ENCODE measurements at places on chromosomes 12 and 14.

GRCh38 chr12:125187148-125187745, 122.0 kb downstream of the AACS start:
- DNase-seq = no peak

DNA sequence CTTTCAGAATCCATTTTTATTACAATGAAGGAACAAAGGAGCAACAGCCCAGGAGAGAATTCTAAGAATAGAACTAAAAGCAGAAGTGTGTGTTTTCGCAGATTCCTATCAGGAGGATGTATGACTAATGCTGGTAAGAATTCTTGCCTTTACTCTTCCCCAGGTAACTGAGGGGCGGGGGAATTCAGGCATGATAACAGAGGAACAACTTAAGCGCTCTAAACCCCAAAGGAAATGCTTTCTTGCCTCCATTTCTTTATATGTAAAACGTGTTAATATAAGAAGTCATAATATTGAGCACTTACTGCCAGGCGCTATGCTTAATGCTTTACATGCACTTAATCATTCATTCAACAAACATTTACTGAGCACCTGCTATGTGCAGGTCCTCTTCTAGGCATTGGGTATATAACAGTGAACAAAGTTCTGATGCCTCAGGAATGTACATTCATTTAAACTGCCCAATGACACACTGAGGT, 4.5 kb downstream of the HCAR1 start:
- DNase-seq = no peak

GRCh38 chr14:82779301-82779700, 1245.6 kb upstream of the SEL1L start:
- no peak for DNase-seq

- DNase-seq = no peak
Observed at GRCh38 chr12:13980538-13981295, 685 bp downstream of the GRIN2B start.

- no peak for DNase-seq
Observed at GRCh38 chr12:114751712-114752111, 67.7 kb upstream of the TBX3 start.

GRCh38 chr14:91396959-91397815, 20.4 kb downstream of the CCDC88C start:
- DNase-seq = peak; percentile 53

GRCh38 chr12:123120452-123121166, 30.3 kb downstream of the PITPNM2 start:
- no peak for DNase-seq

GRCh38 chr12:124030008-124030407, 57.0 kb downstream of the ZNF664 start:
- DNase-seq = no peak

DNA sequence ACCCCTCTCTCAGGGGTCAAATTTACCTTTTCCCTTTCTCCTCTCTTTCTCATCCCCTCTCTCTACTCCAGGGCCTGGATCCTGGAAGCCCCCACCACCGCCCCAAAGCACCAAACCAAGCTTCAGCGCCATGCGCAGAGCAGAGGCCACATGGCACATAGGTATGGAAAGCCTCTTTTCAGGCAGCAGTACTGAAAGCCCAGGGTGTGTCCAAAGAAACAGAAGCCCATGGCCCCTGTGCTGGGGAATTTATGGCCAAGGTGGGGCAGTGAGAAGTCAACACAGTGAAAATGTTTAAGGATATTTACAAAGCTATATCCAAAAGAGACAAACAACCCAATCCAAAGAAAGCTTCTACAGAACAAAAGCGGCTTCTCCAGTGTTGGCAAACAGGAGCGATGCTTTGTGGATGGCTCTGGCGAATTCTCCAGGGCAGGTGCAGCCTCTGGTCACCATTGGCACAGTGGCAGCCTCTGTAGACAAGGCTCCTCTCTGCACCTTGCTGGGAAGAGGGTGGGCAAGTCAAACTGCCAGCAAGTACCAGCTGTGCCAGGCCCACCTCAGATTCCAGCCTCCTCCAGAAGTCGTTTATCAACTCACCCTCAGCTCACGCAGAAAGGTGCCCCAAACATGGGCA, 4.7 kb upstream of the CPNE6 start:
- no peak for DNase-seq

- DNase-seq = no peak
Observed at GRCh38 chr12:31466768-31467167, 124.2 kb downstream of the DENND5B start.

DNA sequence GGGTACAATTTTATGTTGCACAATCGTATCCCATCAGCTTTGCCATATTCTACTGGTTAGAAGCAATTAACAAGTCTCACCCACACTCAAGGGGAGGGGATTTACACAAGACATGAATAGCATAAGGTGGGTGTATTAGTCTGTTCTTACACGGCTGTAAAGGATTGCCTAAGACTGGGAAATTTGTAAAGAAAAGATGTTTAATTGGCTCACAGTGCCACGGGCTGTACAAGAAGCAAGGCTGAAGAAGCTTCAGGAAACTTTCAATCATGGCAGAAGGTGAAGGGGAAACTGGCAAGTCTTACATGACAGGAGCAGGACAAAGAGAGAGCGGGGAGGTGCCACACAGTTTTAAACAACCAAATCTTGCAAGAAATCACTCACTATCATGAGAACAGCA, 231.8 kb upstream of the AMIGO2 start:
- no peak for DNase-seq

DNA sequence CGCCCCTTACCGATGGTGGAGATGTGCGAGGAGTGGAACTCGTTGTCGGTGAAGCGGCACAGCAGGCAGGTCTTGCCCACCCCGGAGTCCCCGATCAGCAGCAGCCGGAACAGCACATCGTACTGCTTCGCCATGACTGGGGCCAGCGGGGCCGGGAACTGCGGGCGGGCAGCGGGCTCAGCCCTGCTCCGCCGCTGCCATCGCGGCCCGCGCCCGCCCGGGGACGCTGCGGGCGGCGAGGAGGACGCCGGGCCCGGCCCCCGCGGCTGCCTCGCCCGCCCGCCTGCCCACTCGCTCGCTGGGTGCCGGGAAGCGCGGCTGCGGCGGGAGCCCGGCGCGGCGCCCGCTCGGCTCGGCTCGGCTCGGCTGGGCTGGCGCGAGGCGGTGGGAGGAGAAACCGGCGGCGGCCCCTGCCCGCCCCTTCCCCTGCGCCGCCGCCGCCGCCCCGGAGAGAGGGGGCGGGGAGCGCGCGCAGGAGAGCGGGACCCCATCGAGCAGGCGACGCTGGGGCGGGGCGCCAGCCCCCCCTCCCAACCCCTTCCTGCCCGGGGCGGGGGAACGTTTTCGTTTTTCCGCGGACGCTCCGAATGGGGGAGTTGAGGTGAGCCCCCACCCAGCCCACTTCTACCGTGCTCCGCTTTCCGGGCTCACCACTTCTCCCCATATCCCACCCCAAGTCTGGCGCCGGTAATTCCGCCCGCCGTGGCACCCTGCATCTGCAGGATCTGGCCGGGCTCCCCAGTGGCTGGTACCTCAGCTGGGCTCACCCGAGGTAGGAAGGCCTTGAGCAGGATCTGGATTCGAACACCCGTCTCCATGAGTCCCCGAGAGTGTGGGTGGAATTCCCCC, at the start of gene RAB15:
Gene RAB15, minus strand, starts transcription at position 394 of the 849 bp plus-strand sequence. Its CDS starts 260 bp downstream, at position 134.
- DNase-seq = peak; percentile 10

DNA sequence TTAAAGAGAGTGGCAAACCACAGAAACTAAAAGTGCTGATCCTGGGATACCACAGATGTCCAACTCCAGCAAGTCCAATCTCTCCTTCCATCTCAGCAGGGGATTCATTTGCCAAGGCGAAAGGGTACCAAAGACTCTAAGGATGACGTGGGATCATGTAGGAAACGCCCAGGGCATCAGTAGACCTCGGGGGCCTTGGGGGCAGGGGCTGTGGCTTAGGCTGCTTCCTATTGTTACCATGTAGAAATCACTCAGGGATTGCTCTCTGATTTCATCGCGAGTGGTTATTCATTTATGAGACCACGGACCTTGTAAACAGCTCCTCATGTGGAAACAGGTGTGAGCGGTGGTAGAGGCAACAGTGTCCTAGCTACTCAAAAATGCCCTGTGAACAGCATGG, 149.3 kb upstream of the FKBP4 start:
- no peak for DNase-seq

GRCh38 chr12:96302687-96303310, 97.4 kb downstream of the CDK17 start:
- no peak for DNase-seq

- no peak for DNase-seq
Observed at GRCh38 chr12:1384910-1385309, 209.5 kb downstream of the FBXL14 start.

DNA sequence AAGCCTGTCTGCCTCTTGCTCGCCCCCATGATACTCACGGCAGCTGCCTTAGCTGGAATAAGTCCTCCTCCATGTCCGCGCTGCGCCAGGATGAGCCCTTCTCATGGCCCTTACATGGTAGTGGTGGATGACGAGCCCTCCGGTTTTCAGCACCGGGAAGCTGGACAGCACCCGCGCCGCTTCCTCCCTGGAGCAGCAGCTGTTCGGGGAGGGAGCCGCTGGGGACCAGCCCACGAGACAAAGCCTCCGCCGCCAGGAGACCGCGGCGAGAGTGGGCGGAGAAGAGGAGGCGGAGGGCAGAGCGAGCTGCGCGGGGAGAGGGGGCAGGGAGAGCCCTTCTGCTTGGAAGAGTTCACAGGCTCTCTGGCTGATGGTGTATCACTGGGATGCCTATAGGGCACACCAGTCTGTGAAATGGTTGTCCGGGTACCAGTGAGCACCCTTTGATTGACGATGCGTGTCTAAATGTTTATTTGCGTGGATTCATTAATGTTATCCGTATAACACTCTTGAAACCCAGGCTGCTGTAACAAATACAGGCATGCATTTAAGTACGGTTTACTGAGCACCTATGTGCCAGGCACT, at the start of gene SVOP:
Gene SVOP, minus strand, starts transcription at position 273 of the 585 bp plus-strand sequence. Its CDS starts 200 bp downstream, at position 73.
- peak; percentile 7 for DNase-seq

GRCh38 chr12:122003651-122004611, 17.8 kb upstream of the BCL7A start:
- no peak for DNase-seq

- no peak for DNase-seq
Observed at GRCh38 chr14:96297000-96297399, 41.0 kb downstream of the BDKRB1 start.

DNA sequence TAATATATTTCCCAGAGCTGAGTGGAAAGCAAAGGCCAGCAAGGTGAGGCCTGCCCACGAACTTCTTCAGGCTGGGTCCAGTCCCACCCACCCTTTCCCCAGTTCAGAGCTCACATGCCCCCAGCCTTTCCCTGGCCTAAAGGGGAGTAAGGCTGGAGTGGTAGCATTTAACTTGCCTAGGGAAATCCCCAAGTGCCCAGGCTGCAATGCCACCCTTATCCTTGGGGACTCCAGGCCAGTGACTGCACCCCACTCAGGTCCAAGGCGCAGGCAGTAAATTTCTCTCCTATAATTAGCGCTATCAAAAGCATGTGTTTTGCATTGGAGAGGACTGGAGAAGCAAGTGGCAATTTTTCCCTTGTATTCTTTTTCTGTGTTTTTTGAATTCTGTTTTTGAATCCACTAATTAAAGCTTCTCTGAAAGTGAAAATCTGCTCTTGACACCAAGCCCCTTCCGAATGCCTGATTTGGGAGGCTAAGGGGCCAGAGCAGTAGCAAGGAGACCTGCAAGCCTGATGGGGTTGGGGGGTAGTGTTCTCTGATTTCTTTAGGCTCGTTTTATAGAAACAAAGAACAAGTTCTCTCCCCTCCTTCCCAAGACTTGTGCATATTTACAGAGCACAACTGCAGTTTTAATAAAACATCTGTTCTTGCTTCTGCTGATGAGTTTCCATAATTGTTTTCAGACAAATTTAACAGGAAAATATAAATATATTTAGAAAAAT, 3.5 kb upstream of the HOXC6 start:
- no peak for DNase-seq

GRCh38 chr14:104678346-104678745, 11.1 kb upstream of the INF2 start:
- no peak for DNase-seq
